GM13976 (cell line): ENCODE measurements at places on chromosomes 16 and 17.

GRCh38 chr16:56108056-56108471 is 83.2 kb upstream of the GNAO1 start:
- no peak for DNase-seq

GRCh38 chr17:11330006-11330405 is 89.0 kb downstream of the SHISA6 start:
- no peak for DNase-seq

DNA sequence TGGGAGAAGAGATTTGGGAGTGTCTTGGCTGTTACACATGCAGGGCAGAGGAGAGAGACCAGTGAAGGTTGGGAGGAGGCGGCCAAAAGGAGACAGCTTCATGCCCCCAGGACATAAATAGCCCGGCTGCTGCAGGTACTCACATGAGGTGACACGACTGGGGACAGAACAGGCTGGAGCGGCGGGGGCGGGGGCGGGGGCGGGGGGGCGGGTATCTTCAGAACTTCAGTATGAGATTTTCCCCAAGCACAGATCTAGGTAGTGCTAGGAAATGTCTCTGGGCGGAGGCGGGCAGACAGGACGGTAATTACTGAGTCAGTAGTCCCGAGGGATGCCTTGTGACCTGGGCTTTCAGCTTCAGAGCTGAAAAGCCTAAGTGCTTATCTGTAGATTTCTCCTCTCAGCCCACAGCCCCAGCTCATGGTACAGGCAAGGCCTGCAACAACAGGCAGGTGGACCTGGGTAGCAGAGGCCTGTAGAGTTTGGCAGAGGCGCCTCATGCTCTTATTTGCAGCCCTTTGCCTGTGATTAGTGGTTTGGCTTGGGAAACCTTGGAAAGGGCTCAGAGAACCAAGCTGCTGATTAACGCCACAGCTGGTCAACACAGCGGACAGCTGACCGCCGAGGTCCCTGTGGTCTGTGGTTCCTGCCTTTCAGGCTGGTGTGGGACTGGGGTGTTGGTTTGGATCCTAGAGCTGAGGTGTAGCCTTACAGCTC is 24.5 kb downstream of the UNK start:
- DNase-seq: peak; percentile 82

DNA sequence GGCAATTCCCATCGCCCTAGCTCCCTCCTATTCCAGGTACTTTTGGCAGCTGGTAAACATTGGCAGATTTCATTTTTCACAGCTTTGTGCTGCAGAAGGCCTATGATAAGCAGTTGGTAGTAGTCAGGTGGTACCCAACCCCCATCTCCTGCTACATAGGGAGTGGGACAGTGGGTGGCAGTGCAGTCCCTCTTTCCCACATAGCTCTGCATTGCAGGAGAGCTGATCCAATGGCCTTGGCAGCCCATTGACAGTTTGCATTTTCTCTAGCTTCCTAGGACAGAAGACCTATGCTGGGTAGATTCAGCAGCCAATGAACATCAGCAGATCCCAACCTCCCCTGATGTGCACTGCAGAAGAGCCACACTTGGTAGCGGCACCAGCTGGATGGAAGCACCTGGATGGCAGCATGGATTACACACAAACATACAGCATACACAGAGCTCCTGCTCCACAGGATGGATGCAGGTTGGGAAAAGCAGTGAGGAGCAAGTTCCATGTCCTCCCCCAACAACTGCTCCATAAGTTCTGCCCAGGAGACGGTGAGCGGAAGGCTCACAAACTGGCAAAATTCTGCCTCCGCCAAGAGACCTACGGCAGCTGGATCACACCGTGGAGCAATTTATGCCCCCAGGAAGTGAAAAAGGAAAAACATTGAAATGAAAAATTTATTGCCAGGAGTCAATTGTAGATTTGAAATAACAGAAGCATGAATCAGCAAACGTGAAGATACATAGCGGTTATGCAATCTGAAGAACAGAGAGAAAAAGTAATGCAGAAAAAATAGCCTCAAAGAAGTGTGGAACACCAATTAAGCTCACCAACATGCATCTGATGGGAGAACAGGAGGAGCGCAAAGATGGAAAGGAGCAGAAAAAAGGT is 95.7 kb downstream of the CACNG1 start:
- DNase-seq: no peak

- DNase-seq: peak; percentile 82
These were observed 192.9 kb downstream of the CCDC182 start for GRCh38 chr17:57552114-57552624.

DNA sequence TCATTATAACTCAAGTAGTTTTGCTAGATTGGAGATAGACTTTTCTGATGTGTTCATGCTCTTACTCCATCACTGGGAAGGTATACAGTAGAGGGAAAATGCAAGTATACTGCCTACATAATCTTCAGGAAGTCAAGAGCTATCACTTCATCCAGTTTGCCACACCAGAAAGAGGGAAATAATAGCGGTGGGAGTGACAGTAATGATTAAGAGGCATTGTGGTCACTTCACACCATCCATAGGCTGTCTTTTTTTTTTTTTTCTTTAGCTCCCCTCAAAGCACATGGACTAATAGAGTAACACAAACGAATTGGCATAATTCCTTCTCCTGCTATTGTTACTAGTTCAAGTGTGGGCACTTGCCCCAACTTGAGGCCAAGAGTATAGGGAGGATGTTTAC is 28.4 kb upstream of the HLF start:
- no peak for DNase-seq

- no peak for DNase-seq
These were observed 176.6 kb upstream of the SDK2 start for GRCh38 chr17:73820686-73821448.

DNA sequence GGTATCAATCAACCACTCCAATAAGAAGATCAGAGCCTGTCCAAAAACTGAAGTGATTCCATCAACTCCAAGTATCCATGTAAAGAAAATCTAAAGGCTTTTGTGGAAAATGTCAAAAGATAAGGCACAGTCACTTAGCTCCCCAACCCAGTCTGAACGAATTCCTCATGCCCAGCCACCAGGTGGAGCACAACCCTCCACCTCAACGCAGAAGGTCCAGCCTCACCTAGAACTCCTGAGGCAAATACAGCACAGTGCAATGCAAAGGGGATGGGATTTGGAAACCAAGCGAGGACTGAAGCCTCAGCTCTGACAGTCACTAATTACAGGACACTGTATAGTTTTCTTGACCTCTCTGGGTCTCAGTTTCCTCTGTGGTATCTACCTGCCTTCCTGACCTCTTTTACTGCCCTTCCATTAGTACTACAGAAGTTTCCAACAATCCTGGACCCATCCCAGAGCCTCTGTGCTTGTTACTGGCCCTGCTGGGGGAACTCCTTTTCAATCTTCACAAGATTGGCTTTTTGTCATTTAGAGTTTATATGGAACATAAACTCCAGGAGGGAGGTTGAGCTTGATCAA is 2.0 kb downstream of the NCBP3 start:
- DNase-seq: peak; percentile 65

DNA sequence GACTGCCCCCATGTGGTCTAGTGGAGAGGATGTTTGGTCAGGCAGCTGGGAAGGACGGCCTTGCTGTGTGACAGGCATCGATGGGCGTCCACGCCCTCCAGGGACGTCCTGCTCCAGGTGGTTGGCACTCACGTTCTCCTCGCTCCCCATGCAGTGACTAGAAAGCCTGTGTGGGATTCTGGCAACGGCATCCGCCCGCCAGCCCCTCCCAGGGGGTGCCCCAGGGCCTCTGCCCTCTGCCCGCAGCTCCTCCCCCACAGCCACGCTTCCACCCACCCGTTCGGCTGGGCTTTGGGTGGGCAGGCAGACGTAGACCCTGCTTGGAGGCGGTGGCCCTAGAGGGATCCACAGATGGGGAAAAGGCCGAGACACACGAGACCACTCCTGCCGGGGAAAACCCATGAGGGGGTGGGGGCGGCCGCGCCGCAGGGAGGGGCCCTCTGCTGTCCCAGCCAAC is 4.7 kb upstream of the IL17C start:
- DNase-seq: peak; percentile 89

- no peak for DNase-seq
These were observed 635 bp upstream of the AATF start for GRCh38 chr17:36947922-36948716.

- no peak for DNase-seq
These were observed 75.2 kb downstream of the KATNIP start for GRCh38 chr16:27625050-27625697.

DNA sequence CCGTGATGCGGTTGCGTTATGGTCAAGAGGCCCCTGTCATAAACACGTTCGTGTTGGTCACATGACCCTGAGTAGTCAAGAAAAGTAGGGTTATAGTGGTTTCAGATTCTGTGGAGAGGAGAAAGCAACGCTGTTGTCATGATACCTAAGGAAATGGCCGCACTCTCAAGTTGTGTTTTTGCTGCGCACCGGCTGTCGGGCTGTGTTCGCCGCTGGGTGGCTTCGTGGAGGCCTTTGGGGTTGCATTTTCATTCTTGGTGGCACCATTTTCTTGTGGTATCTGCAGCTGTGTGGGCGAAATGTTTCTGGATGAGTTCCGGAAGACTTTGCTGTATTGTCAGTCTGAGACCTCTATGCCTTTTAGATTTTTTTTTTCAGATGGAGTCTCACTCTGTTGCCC is 35.0 kb downstream of the DEF8 start:
- no peak for DNase-seq

GRCh38 chr17:19569785-19570543 is 36.3 kb downstream of the SLC47A1 start:
- DNase-seq: no peak

GRCh38 chr17:61349350-61349749 is 50.3 kb upstream of the TBX2 start:
- DNase-seq: no peak

GRCh38 chr16:88014954-88015805 is 63.9 kb downstream of the BANP start:
- no peak for DNase-seq

GRCh38 chr16:24309258-24310142 is 53.4 kb downstream of the CACNG3 start:
- no peak for DNase-seq

DNA sequence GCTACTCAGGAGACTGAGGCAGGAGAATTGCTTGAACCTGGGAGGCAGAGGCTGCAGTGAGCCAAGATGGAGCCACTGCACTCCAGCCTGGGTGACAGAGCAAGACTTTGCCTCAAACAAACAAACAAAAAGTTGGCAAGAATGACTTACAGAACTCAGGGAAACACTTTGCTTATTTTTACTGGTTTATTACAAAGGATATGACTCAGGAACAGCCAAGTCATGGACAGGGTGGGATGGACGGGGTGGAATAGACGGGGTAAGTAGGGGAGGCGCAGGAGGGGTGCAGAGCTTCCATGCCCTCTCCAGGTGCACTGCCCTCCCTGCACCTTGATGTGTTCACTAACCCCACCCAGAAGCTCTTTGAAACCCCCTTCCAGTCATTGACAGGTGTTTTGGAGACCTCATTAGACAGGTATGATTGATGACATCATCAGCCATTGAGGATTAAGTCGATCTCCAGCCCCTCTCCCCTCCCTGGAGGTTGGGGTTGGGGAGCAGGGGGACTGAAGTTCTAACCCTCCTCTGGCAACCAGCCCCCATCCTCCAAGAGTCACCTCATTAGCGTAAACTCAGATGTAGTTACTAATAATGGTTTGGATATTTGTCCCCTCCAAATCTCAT is 41.3 kb upstream of the ZCCHC14 start:
- DNase-seq: no peak

- DNase-seq: no peak
These were observed 653.1 kb upstream of the SOX9 start for GRCh38 chr17:71467719-71468118.

DNA sequence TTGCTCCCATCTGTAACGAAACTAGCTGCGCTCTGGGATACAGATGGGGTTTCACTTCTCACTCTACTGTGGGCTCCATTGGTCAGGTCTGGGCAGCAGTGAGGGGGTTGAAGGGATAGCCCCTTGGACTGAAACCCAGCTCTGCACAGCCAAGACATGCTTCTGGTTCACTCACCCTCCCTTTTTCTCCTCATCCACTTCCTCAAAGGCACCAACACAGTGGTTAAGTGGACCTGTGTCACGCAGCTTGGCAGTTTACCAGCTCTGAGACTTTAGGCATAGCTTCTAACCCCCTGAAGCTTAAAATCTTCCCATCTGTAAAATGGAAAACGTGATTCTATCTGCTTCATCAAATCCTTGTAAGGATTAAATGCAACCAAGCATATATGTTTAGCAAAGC is 11.5 kb upstream of the KRT38 start:
- DNase-seq: no peak

- no peak for DNase-seq
These were observed at the start of gene GGT6 for GRCh38 chr17:4560421-4560820. Gene GGT6 (minus strand): TSS chr17:4560577. CDS start chr17:4560521, 56 bp downstream.

GRCh38 chr17:16419929-16420271 is 4.5 kb downstream of the TRPV2 start:
- DNase-seq: no peak

DNA sequence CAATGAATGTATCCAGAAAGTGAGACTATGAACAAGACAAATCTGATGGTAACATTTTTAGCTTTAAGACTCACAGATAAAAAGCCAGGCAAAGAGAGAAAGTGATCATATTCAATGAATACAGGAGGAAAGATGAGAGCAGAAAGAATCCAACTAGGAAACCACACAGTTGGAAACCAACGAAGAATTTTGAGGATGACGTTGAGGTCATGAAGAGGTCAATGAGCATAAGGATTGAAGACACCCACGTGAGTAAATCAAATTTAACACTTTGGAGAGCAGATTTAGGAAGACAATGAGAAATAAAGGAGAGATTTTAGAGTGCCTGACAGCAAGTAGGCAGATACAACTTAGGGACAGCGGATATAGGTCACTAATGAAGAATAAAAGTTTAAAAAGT is 948.1 kb downstream of the KCNJ2 start:
- DNase-seq: no peak

- DNase-seq: no peak
These were observed 80.5 kb downstream of the CYB561 start for GRCh38 chr17:63365366-63366240.

- no peak for DNase-seq
These were observed 7.7 kb downstream of the ZNF207 start for GRCh38 chr17:32357615-32358014.

GRCh38 chr16:61858988-61859387 is 177.2 kb downstream of the CDH8 start:
- no peak for DNase-seq

DNA sequence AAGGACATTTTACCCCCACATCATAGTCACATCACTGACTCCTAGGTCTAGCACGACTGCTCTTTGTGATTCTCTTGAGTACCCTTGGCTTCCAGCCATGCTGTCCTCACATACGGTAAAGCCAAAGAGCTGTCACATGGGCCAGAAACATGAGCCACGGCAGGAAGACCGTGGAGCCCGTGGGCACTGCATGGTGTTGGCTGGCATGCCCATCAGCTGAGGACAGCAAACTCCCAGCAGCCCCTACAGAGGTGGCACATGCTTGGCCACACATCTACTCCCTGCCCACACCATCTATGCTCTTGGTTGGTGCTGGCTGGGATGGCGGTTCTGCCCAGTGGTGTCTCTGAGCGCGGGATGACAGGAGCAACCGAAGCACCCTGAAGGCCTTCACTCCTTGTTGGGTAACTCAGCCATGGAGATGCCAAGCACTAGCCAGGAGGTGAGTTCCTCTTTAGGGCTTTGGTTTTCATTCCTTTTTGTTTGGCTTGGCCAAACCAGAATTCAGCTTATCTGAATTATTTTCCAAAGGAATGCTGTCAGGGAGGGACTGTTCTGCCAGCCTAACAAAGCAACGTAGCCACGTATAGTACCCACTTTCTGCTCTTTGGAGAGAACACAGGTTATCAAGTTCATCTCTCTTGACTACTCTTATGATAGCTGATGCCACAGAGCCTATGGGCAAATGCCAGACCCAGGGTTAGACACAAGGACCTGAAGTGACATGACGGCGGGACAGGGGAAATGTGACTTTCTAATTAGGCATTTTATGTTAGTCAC is 10.0 kb downstream of the TNFAIP1 start:
- DNase-seq: no peak
